ENCODE measurements at places on chromosomes 5 and 9. TPM values are rescaled to one million over a fixed set of nuclear protein-coding genes. Genes with fewer than 3 reads are reported as not detected.

DNA sequence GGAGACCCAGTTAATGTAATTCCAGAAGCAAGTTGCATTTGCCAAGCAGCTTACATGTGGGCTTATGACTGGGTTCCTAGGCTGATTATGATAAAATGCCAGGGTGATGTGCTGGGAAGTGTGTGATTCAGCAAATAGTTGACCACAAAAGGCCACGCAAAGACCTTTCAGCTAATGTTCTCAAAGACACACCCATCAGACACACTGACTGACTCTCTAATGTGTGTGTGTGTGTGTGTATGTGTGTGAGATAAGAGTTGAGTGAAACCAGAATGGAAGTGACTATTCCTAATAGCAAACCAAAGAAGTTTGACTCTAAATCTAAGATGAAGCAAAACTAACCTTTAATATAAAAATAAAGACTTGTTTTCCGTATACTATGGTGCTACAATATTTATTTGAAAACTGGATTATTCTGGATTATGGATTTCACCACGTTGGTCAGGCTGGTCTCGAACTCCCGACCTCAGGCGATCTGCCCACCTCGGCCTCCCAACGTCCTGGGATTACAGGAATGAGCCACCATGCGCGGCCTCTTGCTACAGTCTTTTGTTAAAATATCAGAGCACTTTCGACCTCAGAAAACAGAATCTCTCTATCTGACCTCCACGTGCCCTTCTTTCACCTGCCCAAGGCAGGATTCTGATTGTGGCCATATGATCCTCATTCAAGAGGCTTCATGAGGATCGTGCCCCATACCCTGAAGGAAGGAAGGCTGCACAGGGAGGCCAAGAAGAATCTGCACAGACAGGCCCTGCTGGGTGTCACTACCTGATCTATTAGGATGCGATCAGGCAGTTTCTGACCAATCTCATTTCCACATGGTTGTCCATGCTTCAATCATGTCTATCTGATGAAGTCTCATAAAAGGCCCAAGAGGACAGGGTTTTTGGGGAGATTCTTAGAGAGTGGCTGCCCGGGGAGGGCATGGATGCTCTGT is 75.6 kb downstream of the USP20 start:
- no peak for DNase-seq

Gene ZBTB34
- total RNA-seq: 2.8 TPM

- DNase-seq: no peak
Observed at GRCh38 chr9:82563094-82563493, 499.8 kb downstream of the RASEF start.

- DNase-seq: no peak
Observed at GRCh38 chr9:121589986-121590385, 61.4 kb upstream of the DAB2IP start.

- no peak for DNase-seq
Observed at GRCh38 chr9:6667633-6668280, 22.2 kb upstream of the GLDC start.

Gene ANKRD34B
- total RNA-seq: not detected

DNA sequence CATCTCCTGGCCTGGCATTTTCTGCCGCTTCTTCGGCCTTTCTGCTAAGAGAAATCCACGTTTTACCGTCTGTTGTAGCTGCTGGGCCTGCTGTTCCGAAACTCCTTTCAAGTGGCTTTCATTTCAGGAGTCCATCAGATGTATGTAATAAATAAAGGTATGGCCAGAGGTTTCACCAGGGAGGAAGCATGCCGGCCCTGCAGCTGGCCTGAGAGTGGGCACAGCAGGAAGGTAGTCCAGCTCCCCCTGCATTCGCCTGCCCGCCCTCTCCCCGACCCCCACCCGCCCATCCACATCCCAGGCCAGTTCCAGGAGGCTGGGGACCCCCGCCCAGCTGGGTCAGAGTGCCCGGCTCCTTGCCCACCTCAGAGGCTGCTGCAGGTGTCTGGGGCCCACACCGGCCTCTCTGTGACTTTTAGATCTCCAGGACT is 46.4 kb upstream of the EXOC3 start:
- DNase-seq: peak; percentile 5

DNA sequence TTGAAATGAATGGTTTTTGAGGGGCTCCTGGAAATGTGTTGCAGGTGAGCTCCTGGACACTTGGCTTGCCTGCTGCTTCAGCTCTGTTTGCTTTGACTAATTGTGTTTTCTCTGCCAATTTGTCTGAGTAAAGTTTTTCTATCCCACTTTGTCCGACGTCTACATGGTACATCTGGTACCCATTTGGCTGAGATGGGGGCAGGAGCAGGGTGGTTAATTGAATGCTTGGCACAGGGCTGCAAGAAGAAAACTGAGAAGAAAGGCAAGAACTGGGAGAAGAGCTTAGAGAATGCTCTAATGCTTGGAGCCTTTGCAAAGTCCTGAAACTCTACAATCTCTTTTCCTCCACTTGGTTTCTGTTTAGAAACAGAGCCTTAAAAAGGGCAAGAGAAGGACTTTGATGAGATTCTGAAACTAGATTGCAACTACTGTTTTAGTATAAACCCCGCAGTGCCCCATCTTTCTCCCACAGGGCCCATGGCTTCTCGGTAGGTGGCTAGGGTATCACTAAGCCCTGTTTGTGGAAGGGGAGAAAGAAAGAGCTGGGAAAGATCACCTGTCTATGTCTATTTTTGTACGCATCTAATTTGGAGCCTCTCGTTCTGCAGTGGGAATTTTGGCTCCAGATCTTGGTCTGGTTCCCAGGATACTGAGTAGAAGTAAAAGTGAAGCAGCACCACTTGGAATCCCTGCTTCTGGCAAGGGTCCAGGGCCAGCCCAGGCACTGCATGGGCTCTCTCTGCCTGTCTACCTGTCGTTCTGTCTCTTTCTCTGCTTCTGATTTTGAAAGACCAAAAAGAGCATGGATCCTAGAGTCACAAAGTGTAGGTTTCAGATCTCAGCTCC is 214.4 kb downstream of the SEMA6A start:
- peak; percentile 60 for DNase-seq

GRCh38 chr9:23774266-23774665 is 51.8 kb downstream of the ELAVL2 start:
- DNase-seq: no peak

- no peak for DNase-seq
Observed at GRCh38 chr9:35380039-35380438, 109.9 kb upstream of the RUSC2 start.

DNA sequence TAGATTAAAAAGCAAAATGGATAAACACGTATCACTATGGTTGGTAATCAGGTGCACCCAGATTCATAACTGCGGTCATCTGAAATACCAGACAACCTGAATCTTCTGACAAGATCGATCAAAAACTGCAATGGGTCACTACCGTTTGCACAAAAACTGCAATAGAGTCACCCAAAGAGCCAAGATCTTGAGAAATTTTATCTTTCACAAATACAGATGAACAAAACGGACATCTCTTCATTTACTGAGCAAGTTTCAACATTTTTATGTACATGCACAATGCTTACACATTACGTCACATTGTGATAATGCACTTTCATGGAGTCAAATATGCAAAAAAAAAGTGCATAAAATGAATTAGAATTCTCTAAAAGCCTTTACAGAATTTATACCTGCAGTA is 18.6 kb downstream of the PRKAA1 start:
- no peak for DNase-seq

Gene IFNA17
- total RNA-seq: not detected

All from pancreas (tissue), 10 donors.